ENCODE measurements at places on chromosomes 1 and 21.

DNA sequence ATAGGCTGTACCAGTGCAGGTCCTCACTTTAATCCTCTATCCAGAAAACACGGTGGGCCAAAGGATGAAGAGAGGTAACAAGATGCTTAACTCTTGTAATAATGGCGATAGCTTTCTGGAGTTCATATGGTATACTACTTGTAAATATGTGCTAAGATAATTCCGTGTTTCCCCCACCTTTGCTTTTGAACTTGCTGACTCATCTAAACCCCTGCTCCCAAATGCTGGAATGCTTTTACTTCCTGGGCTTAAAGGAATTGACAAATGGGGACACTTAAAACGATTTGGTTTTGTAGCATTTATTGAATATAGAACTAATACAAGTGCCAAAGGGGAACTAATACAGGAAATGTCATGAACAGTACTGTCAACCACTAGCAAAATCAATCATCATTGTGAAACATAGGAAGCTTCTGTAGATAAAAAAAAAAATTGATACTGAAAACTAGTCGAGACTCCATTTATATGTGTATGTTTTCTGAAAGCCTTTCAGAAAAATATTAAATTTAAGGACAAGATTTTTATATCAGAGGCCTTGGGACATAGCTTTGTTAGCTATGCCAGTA is 7.0 kb downstream of the SOD1 start:
- no peak for DNase-seq

- no peak for DNase-seq
Observed at GRCh38 chr21:43317254-43317748, 109.6 kb downstream of the SIK1 start.

DNA sequence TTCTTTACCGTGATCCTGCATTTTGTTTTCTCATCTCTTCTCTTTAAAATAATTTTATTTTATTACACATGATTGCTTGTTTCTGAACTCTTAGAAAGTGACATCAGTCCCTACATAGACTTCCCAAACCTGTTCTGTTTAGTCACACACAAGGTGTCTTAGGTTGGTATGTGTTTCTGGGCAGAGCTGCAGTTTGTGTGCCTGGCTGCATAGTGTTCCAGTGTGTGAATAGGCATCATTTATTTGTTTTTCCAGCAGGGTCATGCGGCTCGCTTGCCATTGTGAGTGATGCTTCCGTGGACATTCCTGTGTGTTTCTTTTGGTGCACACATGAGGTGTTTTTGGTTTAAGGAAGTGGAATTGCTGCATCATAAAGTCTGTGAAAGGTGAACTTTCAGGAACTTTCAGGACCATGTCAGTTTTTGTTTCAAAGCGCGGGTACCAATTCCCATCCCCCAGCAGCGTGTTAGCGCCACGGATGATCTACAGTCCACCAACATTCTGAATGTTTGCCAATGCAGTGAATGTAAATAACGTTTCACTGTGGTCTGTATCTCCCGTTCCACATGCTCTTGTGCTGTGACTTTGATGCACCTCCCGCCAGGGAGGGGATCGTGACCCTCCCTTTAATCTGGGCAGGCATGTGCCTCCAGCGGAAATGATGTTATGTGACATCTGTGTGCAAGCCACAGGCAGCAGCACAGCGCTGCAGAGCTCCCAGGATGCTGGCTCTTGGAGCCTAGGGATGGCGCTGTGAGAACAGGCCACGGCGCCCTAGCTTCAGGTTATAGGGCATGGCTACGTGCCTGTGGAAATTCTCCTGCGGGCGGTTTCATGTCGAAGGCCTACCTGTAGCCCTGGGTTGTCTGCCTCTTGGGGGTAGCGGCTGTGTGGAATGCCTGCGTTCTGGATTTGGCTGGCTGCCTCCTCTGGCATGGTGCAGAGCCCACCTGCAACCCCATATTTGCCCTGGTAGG is 144.6 kb upstream of the COL6A1 start:
- no peak for DNase-seq

DNA sequence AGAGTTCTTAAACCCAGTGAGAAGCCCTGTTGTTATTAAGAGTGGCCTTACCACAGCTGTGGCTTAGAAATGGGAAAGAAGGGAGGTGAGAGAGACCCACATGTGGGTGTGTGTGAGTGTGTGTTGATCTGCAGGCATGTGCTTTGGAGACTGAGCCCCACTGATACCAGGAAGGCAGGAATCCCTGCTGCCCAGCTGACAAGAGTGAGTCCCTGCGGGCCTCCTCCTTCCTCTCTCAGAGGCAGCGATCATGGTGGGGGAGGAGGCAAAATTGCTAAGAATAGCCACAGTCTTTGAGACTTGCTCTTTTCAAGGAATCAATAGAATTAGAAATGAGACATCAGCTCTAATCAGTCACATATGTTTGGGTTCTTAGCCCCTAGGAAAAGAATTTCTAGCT is 87.0 kb upstream of the WARS2 start:
- no peak for DNase-seq

DNA sequence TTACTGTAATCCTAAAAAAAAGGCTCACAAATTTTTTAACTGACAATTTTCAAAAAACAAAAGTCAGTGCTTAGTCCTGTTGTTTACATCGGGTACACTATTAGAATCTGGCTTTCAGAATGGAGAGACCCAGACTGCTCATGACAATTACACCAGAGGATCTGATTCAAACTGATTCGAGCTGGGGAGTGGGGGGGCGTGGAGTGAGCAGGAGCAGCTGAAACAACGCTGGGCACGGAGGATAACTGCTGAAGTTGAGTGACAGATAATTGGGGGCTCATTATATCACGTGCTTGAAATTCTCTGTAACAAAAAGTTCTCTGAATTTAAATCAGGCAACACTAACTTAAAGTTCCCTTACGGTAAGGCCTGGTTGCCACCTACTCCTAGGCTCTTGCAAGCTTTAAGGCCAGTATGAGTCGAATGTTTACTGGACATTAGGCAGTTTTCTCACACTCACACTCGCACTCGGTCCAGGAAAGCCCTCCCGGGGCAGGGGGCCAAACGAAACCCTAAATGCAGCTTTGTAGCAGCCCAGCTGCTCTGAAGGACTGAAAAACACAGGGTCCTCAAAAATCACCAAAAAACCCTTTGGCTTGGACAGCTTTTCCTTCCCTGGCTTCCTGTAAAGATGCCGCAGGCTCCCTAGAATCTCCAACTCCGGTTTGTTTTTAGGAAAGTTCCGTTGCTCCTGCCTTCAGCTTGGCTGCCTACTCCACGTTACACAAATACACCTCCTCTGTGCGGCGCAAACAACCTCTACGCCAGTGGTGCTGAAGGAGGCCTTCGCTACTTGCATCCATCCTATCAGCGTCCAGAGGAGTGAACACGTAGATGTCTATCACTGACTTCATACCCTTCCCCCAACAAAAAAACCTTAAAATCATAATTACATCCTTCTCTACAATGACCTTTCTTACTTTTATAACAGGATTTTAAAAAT is 42.9 kb downstream of the CAPZB start:
- no peak for DNase-seq

GRCh38 chr1:154608397-154609270 is 648 bp upstream of the ADAR start:
- no peak for DNase-seq

DNA sequence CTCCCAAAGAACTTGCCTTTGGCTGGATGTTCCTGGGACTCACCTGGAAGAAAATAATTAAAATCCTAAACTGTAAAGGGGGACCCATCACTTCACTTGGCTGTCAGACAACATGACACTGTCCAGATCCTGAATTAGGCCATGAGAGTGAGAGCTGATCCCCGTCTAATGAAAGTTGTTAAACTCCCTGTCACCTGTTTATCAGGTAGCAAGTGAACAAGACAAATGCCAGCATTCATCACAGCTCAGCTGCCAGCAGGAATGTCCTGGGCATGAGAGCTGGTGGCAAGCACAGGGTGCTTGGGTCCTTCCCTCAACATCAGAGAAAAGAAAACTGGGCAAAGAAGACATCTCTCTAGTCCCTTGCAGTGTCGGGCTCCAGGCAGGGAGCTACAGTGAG is 23.8 kb downstream of the PMVK start:
- no peak for DNase-seq

- no peak for DNase-seq
Observed at GRCh38 chr1:66371233-66372005, 162.5 kb upstream of the SGIP1 start.

GRCh38 chr1:57503337-57503736 is 79.5 kb upstream of the DAB1 start:
- DNase-seq, result no peak

- DNase-seq, result no peak
Observed at GRCh38 chr21:41584603-41585176, 76.7 kb upstream of the TMPRSS2 start.

- DNase-seq, result no peak
Observed at GRCh38 chr1:92756537-92756936, 28.4 kb downstream of the EVI5 start.

DNA sequence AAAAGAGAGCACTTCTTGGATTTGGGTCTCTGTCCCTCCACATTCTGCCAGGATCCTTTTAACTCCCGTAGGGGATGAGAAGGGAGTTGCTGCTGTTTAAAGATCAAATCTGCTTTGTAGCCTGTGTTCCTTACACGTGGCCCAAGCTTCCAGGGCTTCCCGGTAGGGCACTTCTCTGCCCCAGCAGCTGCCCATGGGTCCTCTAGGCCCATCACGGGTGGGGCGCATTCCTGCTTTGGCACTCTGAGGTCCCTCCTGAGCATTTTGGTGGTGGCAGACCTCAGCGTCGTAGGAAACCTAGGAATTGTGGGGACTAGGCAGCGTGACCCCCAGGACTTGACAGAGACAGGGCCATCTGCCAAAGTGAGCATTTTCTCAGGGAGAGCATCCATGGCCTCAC is 420.3 kb upstream of the VAMP3 start:
- DNase-seq, result no peak

Data from SK-N-MC (cell line).